ENCODE measurements at places on chromosomes 3 and 15. TPM values are rescaled to one million over a fixed set of nuclear protein-coding genes. Genes with fewer than 3 reads are reported as not detected.

DNA sequence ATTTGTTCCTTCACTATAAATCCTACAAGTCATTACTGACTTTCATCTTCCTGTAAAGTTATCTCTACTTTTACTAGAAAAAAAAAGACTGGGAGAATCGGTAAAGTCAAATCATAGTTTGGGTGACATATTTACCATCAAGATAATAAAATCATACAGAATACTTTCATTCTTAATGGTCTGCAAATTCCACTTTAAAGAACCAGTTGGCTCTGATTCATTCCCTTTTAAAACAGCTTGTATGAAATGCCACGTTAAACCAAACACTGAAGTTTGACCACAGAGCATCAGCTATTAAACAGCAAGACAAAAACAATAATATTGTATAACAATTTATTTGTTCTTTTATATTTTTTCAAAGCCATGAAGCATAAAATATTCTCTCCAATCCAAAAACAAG, 100.7 kb downstream of the FBN1 start:
- no peak for DNase-seq

DNA sequence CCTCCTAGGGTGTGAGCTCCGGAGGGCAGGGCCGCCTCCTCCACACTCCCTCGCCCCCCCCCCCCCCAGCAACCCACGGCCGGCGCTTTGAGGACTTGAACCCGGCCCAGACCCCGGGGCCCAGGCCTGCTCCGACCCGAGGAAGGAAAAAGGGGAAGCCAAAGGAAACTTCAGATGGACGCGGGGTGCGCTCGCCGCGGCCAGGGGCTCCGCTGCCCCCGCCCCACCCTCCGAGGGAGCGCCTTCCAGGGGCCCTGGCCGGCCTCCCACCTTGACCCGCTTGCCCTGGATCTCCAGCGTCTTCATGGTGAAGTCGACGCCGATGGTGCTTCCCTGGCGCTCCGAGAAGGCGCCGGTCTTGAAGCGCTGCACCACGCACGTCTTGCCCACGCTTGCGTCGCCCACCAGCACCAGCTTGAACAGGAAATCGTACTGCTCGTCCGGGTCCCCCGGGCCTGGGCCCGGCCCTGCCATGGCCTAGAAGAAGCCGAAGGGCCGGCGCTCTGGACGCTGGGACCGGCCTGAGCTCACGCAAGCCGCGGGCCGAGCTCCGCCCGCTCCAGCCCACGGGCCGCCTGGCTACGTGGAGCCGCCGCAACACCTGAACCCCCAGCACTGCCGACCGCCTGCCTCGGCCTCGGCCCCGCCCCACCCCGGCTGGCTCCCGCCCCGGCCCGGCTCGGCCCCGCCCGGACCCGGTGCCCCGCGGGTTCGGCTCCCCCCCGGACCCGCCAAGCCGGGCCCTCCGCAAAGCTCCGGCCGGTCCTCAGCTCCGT, 400 bp downstream of the RAB43 start:
- no peak for DNase-seq

- DNase-seq = no peak
Observed at GRCh38 chr3:70249509-70250160, 62.8 kb downstream of the MDFIC2 start.

GRCh38 chr3:16066975-16067374, 107.5 kb upstream of the GALNT15 start:
- no peak for DNase-seq

DNA sequence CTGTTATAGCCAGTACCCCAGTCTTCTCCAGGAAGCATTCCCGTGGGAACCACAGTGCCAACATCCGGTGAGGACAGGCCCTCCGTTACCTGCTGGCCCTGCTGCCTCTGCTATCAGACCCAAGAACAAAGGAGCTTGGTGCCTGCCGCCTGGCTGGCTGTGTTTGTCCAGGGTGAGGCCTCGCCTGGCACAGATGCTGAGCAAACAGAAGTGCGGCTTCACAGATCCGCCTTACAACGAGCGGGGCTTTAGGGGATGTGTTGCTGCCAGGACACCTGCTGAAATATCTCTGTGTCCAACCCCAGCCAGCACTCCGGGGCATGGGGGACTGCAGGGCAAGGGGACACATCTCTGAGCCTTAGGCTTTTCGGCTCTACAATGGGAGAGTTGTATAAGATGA, 2.2 kb upstream of the EPHB3 start:
- DNase-seq = no peak

GRCh38 chr3:110070161-110070916, 733.0 kb upstream of the DPPA4 start:
- DNase-seq = no peak

- no peak for DNase-seq
Observed at GRCh38 chr3:19147905-19148767, at the start of gene KCNH8. TSS of gene KCNH8 (plus strand) at chr3:19148510. CDS start at chr3:19148720, 210 bp downstream.

DNA sequence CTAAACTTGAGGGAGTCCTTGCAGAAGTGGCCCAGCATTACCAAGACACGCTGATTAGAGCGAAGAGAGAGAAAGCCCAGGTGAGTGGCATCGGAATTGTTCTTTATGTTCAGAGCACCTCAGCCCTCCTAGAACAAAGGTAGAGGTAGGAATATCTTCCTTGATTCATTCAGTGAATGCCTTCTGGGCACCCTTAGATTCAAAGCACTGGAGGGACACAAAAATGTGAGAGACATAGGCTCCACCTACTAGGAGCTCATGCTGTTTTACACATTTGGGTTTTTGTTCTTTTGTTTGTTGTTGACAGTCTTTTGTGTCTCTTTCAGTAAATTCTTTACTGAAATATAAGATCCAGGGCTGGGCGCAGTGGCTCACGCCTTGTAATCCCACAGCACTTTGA, 68.2 kb downstream of the IQGAP1 start:
- DNase-seq = no peak

DNA sequence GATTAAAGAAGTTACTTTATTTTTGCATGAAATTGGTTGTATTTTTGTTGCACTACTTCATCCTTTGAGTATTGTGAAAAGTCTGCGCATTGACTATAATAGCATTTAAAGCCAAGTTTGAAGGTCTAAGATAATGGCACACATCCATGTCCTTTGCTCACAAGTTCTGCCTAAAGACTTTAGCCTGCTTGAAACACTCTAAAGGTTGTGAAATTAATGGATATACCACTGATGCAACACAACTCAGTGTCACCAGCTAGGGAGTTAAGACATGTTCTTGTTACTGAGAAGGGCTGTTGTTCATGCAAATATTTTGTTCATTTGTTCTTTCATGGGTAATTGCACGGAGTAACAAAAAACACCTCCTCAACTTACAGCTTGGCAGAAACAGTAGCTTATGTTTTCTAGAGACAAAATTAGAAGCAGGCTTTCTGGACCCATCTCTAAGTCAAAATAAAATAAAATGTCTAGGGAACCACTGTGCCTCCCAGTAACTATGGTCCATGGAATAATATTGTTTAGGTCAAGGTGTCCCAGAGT, 83.9 kb downstream of the PPARG start:
- DNase-seq = no peak

- DNase-seq = no peak
Observed at GRCh38 chr15:95923792-95924191, 406.7 kb upstream of the NR2F2 start.

DNA sequence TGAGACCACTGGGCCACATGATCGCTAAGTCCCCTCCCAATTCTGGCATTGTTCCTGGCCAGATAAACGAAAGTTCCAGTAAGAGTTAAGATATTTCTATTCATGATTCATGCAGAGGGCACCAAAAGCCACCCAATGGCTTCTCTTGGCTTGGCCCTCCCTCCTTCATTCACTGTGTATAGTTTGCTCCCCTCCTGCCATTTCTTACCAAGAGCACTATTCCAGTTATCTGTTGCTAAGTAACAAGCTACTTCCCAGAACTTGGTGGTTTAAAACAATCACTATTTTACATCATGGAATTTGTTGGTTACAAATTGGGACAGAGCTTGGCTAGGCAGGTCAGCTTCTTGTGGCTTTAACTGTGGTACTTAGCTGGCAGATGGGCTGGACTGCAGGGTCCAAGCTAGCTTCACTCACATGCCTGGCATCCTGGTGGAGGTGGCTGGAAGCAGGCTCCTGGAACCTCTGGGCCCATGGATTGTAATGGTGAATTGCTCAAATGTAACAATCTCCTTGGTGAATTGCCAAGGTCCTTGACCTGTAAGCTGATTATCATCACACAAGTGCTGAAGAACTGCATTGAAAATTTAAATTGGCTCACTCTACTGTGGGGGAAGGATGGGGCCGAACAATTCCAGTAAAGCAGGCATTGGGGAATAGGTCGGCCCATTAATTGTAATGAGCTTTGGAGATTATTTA, 16.6 kb downstream of the EAF1 start:
- DNase-seq = no peak

DNA sequence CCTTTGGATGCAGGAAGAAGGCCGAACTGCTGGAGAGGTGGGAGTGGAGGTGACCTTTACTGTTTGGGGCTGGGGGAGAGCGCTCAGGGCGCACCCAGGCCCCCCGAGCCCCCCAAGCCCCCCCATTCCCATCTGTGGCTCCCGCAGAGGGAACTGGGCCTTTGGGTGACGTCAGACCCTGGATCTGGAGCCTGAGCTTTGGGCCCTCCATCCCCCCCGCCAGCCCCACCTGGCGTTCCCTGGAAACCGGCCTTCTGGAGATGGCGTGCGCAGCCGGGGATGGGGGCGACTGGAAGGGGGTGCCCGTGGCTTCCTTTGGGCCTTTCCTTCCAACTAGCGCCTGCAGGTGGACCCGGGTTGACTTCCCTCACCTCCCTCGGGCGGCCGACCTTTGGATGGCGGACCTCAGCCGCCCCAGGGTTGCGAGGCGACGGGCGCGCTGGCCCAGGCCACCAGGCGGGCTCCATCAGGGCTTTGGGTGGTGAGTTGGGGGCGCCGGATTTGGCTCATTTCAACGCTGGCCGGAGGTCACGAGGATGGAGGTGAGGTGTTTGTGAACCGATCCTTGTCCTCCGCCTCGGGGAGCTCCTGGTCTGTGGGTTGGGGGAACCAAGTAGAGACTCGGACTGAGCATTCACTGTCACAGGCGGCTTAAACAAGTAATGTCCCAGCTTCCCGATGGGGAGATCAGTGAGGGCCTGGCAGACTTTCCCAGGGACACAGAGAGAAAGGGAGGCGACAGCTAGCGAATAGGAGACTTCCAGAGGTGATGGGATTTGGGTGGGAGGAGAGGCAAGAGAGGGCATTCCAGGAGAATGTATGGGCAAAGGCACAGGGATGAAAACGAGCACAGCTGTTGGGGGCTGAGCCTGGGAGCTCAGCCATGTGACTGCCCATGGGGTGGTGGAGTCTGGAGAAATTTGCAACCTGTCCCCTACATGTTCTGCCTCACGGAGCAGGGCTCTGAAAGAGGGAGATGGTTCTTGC, 709 bp downstream of the SCAMP5 start:
- DNase-seq = no peak

GRCh38 chr3:13716540-13717221, 163.2 kb downstream of the WNT7A start:
- no peak for DNase-seq

GRCh38 chr3:11552289-11553264, 91.1 kb downstream of the VGLL4 start:
- DNase-seq = no peak

DNA sequence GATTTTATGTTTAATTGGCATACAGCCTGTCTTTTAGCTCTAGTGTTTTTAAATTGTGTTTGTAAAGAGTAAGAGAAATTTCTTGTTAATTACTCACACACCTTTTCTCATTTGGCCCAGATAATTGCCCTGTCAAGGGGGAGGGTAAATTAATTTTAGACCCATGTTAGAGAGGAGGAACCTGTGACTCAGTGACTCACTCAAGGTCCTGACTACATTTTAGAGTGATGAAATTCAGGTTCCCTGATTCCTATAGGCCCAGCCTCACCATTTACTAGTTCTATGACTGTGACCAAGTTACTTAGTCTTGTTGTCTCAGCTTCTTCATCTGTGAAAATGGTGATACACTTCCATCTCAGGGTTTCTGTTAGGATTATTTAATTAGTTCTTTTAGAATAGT, 125.2 kb upstream of the DPH6 start:
- DNase-seq = no peak

DNA sequence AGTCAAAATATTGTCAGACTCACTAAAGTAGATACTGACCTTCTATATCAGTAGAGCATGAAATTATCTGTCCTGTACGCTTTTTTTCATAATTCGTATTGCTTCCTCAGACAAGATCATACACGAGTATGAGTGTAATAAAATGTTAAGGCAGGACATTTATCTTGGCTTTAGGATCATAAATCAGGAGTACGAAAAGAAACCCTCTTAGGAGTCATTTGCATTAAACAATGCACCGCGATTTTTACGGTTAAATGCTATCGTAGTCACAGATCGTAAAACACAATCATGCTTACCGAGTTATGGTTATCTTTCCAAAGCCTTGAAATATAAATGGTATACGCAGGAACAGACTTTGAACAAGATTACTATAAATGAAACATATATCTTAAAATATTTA, 510.3 kb upstream of the ROBO1 start:
- DNase-seq = no peak

DNA sequence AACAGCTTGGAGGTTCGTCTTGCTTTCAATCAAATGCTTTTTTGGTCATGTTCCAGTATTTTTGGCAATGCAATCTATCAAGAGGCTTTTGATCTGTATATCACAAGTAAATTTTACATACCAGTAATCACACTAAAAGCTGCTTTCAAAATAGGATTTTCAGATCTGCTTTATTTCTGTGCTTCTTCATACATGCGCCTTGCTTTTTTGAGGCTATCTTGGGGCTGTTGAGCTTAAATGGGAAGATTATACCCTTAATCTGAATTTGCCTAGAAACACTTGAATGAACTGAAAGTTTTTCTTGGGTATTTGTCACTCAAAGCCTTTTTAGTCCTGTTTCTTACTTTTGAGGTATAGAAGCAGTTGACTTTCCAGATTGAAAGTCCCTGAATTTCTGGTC, 62.1 kb upstream of the DCBLD2 start:
- DNase-seq = no peak

GRCh38 chr15:74006774-74007639, 12.5 kb downstream of the PML start:
- no peak for DNase-seq

DNA sequence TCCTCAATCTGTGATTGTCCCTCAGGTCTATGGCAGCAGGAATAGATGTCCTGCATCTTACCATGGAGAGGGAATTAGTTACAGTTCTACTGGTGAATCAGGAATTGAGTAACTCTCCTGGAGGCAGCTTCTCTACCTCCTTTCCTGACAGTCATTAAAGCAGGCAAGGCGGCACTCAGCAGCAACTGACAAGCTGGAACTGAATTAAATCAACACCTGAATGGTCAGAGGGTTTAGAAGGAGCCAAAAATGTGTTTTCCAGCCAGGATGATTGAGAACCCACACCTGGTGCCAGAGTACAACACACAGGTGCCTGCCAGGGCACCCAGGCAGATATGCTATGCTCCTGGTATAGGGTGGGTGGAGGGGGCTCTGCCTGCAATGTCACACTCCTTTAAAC, 43.1 kb upstream of the TIPARP start:
- no peak for DNase-seq

- DNase-seq = no peak
Observed at GRCh38 chr3:100402256-100402655, 917 bp downstream of the LNP1 start.

- DNase-seq = no peak
Observed at GRCh38 chr3:117047951-117048705, 338.5 kb downstream of the TUSC7 start.

Gene ECE2
- polyA plus RNA-seq = not detected

Gene CCRL2
- polyA plus RNA-seq = 1.0 TPM

Gene NRG4
- 9.4 TPM for polyA plus RNA-seq

Gene BNC1
- polyA plus RNA-seq = 0.13 TPM

Gene BFSP2
- polyA plus RNA-seq = 0.32 TPM

Gene IQCF2
- polyA plus RNA-seq = not detected

Gene LMAN1L
- not detected for polyA plus RNA-seq

Gene LTF
- 3.4 TPM for polyA plus RNA-seq

Gene UBA7
- polyA plus RNA-seq = 31.8 TPM

Gene CADPS
- polyA plus RNA-seq = 1.9 TPM

Gene SEMA4B
- polyA plus RNA-seq = 46.5 TPM

Gene COL7A1
- 31.0 TPM for polyA plus RNA-seq

Gene GPR149
- polyA plus RNA-seq = not detected
